ENCODE measurements at places on chromosomes 16 and 17.

DNA sequence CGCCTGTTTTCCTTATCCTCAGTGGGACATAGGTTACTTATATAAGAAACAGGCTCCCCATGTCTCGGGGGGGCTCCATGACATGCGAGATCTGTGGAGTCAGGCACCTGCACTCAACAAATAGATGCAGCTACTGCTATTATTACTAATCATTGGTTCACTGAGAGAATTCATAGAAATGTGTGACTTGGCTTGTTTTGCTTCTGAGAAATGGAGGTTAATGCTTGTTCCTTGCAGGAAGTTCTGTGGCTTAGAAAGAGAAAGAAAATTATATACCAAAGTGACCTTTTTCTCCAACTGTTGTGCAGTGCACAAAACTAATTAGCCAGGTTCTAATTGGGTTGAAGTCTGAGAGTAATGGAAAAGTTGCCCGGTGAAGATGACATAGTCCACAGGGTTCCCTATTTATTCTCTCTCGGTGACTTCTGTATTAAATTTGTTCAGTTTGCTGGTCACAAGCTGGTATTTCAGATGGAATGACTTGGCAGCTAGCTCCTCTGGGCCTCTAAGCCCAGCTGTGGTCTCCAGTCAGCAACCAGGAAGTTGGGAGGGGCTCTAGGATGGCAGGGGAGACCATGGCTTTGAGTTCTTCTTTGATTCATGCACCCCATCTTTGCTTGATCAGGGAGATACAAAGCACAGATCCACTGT is 17.6 kb upstream of the MAF start:
- DNase-seq, result no peak

GRCh38 chr17:66602659-66603384 is 232.1 kb upstream of the CACNG5 start:
- DNase-seq, result no peak

- peak; percentile 73 for DNase-seq
Observed at GRCh38 chr17:74212209-74212912, 1.0 kb upstream of the TTYH2 start.

- DNase-seq, result no peak
Observed at GRCh38 chr17:50508573-50509460, 578 bp downstream of the MYCBPAP start.

GRCh38 chr16:47473792-47474191 is 12.7 kb downstream of the PHKB start:
- DNase-seq, result no peak

- peak; percentile 22 for DNase-seq
Observed at GRCh38 chr17:31339906-31340661, 18.7 kb upstream of the EVI2A start.

GRCh38 chr16:70331588-70332358 is 14.9 kb upstream of the DDX19A start:
- no peak for DNase-seq

- DNase-seq, result peak; percentile 27
Observed at GRCh38 chr17:47618410-47618809, 31.3 kb upstream of the KPNB1 start.

Data from suppressor macrophage (primary cell).